ENCODE measurements at places on chromosomes 7 and 10.
A peak's percentile ranks its signal among the peaks of the same experiment; 100 is the strongest.

GRCh38 chr10:76982671-76983070 lies 654.9 kb downstream of the KCNMA1 start:
- no peak for DNase-seq

DNA sequence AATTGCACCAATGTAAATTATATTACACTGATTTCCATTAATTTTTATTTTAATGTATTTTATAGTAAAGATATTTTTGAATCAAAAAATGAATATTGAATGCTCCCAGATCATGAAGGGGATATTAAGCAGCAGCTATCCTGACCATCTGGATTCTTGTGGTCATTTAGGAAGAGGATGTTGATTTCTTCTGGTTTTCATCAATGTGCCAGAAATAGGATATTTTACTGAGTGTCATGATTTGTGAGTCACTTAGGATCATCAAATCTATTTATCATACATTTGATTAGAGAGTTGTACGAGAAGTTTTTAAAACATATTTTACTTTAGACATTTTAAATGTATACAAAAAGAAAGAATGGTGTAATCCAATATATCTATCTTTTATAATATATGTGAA lies 366.3 kb upstream of the CHRM2 start:
- DNase-seq: no peak

DNA sequence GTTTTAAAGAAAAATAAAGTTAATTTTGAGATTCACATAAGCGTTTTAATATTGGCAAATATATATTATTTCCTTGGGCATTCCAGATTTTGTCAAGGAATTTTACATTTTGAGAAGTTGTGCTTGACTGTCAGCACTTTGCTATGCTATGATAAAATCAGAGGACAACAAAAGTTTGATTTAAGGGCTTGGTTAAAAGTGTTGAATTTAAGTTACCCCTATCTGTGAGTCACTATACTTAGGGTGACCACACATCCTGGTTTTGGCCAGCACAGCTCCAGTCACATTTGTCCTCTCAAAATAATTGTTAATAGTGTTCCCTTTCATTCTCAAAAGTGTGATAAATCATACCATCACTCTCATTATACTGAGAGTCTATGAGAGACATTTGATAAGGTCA lies 34.2 kb upstream of the ANK3 start:
- DNase-seq: no peak

- no peak for DNase-seq
Measured at GRCh38 chr10:12396093-12396492, 46.7 kb downstream of the CAMK1D start.

- no peak for DNase-seq
Measured at GRCh38 chr10:96834120-96834519, 2.0 kb downstream of the LCOR start.

DNA sequence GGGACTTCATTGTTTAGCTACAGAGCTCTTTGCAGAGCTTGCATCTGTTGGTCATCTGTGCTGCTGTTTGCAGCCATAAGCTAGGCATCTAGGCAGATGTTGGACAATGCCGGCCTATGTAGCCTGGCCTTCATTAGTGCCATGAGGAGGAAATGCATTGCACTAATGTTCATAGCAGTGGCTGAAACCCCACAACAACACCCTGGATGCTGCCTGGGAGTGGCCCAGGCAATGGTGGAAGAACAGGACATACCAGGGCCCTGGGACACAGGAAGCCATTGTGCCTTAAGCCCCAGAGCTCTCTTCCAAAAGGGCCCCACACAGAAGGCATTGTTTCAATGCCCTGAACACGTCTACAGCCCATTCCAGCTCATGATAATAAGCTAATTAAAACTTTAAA lies 131.5 kb upstream of the LYZL1 start:
- no peak for DNase-seq

DNA sequence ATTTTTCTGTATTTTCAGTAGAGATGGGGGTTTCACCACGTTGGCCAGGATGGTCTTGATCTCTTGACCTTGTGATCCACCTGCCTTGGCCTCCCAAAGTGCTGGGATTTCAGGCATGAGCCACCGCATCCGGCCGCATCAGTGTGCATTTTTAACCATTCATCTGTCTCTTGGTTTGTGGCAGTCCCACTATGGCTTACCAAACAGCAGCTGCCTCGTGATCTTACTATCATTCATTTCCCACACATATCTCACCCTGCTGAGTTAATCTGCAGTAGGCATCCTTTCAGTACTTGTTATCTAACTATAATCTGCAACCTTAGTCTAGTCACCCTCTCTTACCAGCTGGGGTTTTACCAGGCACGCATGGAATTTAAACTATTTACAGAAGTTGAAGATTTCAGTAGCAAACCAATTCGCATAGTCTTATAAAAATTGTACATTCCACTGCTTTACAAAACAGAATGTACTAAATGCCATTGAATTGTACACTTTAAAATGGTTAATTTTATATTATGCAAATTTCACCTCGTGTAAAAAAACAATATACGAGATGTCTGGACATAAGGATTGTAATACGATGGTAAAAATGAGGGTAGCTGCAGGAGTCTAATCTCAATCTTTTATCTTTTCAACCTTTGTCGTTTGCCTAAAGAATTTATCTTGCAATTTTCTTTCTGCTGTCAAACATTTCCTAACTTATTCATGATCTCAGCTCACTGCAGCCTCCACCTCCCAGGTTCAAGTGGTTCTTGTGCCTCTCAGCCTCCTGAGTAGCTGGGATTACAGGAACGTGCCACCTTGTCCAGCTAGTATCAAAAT lies 4.6 kb upstream of the TBC1D12 start:
- DNase-seq: no peak

GRCh38 chr10:101956117-101956516 lies 99.9 kb downstream of the ARMH3 start:
- no peak for DNase-seq

DNA sequence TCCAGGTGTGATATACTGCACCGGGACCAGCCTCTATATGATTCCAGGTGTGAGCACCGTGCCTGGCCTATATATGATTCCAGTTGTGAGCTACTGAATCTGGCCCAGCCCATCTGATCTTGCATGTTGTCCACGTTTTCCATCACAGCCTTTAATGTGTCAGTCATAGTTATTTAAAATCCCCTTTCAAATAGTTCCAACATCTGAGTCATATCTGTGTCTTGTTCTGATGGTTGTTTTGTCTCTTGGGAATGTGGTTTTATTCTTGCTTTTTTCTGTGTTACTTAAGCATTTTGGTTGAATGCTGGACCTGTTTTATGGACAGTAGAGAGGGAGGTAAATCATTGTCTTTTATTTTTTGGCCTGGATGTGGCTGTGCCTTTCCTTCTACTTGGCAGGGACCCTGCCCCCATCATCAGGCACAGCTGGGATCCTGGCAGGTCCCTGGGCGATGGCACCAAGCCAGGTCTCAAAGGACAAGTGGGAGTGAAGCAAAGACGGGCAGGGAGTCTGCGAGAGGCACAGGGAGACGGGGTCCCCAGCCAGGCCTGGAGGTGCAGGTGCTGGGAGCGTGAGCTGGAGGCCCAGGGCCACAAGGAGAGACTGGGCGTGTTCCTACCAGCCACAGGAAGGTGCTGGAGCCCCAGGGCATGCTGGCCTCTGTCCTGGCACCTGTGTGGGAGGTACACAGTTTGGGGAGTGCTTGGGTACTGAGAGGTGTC lies 94.7 kb downstream of the DYNC2I1 start:
- DNase-seq: no peak

DNA sequence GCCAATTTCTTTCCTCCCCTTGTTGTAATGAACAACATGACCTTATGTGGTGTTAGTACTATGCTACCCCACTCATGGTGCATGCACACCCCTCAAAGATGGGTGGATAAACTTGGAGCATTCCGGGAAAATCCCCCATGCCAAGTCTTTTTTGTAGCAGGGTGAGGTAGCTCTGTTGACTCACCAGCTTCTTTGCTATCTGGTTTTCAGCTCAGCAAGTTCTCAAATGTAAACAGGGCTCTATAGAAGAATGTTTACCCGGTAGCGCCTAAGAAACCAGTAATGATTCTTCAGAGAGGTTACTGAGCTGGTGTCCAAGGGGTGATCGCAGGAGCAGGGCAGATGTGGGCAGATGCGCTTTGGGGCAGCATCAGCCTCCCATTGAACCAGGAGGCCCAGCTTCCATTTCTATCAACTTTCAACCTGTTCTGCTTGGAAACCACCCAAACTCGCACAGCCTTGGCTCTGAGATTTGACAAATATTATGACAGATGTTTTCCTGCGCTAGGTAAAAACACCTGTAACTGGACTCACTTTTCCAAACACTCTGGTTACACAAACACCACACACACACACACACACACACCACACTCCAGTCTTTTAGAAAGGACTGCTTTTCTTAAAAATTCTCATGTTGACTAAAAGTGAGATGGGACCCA lies 87.8 kb downstream of the ZRANB1 start:
- DNase-seq: no peak

GRCh38 chr7:122402235-122402634 lies 97.7 kb upstream of the FEZF1 start:
- no peak for DNase-seq

- DNase-seq: no peak
Measured at GRCh38 chr7:38147005-38147404, 31.0 kb upstream of the STARD3NL start.

GRCh38 chr10:128263891-128264688 lies 137.9 kb upstream of the MKI67 start:
- peak; percentile 20 for DNase-seq

DNA sequence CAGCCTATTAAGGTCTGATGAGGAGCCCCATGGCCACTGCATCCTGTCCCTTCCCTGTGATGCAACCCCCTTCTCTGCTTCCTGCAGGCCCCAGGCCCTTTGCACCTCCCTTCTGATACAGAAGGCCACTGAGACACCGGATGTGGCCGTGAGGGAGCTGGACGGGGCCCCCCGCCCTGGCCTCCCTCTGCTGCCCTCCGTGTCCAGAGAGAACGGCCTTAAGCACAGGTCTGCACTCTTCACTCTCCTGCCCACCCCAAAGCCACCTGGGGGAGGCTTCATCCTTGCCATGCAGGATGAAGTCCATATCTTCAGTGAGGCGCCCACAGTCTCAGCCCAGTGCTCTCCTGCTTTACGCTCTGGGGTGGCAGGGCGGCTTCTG lies 86.9 kb upstream of the GNA12 start:
- DNase-seq: no peak

- DNase-seq: no peak
Measured at GRCh38 chr10:28879875-28880682, 202.8 kb downstream of the BAMBI start.

DNA sequence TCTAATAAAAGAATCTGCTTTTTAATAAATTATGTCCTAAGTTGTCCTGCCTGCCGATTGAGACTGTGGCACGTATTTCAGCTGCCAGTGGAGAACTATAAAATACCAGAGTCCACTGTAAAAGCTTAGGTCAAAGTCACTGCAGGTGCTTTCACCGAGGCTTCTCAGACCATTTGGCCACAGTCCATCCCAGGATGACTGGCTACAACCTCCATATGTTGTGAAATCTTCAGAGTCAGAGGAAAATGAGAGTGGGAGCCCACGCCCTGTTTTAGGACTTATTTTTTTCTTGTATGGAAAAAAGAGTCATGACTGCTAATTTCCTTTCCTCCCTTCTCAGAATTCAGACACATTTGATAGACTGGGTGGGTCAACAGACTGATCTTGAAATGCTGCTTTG lies 182.9 kb downstream of the ANK3 start:
- no peak for DNase-seq

GRCh38 chr7:127822822-127823508 lies 171.0 kb downstream of the SND1 start:
- DNase-seq: no peak

- DNase-seq: peak; percentile 58
Measured at GRCh38 chr10:122565766-122566206, 5.2 kb downstream of the DMBT1 start.

DNA sequence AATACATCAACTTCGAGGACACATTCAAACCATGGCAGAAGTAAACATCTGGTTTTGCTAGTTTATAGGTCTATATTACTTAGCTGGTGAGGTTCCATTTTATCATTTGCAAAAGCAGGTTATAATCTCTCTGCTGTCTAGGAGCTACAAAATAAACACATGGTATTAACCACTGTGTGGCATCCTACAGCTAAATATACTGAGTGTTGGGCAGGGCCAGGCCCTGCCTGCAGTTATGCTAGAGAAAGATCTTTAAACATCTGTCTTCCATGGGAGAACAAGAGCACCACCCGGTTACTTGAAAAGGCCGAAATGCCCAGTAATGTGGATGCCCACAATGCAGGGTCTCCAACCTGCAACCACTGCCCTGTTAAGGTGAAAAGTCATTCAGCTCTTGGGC lies 20.6 kb upstream of the FKBP9 start:
- DNase-seq: no peak

GRCh38 chr10:51047857-51048256 lies 26.4 kb upstream of the PRKG1 start:
- DNase-seq: no peak

DNA sequence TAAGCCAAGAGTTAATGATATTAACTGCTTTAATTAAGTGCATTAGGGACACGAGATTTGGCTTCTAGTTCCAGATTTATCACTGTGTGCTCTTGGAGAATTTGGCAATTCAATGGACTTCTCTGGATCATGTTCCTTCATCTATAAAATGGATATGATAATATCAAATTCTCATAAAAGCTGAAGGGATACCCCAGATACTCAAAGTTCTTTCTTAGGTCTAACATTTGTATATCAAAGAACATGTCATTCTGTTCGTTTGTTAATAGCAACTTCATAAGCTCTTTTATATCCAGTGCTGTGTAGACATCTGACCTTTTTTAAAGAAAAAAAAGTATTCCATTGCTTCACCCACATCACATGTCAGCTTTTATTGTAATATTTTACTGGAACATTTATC lies 54.6 kb upstream of the HDAC9 start:
- no peak for DNase-seq

GRCh38 chr7:149850007-149850594 lies 11.9 kb downstream of the ZNF862 start:
- no peak for DNase-seq

- no peak for DNase-seq
Measured at GRCh38 chr10:6721964-6722615, 142.0 kb upstream of the PRKCQ start.

- DNase-seq: no peak
Measured at GRCh38 chr7:20197837-20198236, 19.3 kb downstream of the MACC1 start.

GRCh38 chr10:14039968-14040668 lies 290.6 kb downstream of the FRMD4A start:
- DNase-seq: no peak

Measured in T follicular helper cell (primary cell).